ENCODE measurements at places on chromosomes 7 and 10.

DNA sequence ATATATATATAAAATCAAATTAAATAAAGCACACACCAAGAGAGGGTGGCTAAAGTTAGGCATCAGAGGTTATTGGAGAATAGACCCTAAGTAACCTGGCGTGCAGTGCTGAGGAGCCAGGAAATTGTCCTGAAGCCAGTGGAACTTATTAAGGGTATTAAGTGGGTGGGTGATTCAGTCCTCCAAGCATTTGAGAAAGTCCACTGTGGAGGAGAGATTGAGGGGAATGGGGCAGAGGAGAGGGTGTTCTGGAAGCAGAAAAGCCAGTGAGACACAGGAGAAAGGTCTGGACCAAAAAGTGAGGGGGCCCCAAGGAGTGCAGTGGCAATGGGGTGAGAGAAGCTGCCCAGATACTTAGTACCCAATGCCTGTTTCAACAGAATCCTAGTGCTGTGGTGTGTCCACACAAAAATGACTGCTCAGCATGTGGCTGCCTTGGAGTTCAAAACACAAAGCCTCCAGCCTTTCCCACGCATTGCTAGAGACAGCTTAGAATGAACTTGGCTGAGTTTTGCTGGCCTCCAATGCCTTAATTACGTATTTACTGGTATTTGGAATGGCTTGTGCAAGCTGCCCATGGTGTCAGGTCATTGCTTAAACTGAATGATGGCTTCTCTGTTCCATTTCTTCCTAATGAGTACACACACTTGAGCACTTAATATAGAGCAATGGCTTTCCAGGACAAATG lies 44.9 kb upstream of the CHST15 start:
- DNase-seq: no peak

GRCh38 chr7:24972991-24973390 lies 7.0 kb downstream of the OSBPL3 start:
- no peak for DNase-seq

- no peak for DNase-seq
Measured at GRCh38 chr7:30172451-30172850, 37.7 kb downstream of the MTURN start.

DNA sequence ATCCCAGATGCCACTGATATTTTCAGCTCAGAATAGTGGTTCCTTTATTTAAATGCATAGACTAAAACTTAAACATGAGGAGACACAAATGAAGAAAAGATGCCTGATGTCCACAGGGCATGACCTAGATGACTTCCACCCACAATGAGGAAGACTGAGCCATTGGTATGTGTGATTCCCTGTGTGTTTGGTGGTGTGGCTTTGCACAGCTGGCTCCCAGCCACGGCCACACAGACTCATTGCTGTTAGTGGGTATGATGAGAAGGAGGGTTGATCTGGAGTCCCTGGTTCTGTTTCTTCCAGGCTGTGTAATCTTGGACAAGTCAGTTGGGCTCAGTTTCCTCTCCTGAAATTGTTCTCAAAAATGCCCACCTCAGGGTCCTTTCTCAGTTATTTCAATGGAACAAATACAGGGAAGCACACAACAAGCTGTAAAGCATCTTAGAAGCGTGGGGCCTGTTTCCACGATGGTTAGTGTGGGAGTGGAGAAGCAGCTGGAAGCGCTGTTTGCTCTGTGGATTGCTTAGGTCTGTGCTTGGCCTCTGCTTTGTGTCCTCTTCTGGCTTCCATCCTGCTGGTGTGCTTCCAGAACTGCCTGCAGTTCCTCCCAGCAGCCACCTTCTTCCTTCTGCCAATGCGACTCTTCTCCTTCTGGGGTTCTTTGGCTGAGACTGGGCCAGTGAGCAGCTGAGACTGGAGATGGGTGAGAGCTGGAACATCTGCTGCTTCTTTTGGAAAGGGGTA lies 303.7 kb downstream of the BMPER start:
- DNase-seq: no peak

- DNase-seq: no peak
Measured at GRCh38 chr7:47940088-47941013, 7.9 kb downstream of the PKD1L1 start.

GRCh38 chr10:132335189-132336063 lies 3.4 kb downstream of the LRRC27 start:
- no peak for DNase-seq

DNA sequence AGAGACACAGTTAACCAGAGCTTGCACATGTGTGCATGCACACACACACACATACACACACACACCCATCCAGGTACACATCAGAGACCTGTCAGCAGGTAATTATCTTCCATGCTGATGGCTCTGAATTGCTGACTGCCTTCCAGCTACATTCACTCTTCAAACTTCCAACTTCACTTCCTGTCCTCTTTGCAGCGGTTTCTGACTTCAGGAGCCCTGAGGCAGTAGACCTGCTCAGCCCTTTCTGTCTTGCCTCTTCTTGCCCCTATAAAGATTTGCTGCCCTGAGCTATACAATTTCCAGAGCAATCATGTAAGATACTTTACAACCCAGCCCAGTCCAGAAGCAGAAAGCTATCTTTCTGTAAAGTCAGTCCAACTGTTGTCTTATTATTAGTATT lies 310.2 kb downstream of the FGFR2 start:
- DNase-seq: no peak

GRCh38 chr7:140212100-140212881 lies 35.5 kb upstream of the KDM7A start:
- DNase-seq: no peak

GRCh38 chr10:88278912-88279311 lies 304.2 kb downstream of the RNLS start:
- DNase-seq: no peak

DNA sequence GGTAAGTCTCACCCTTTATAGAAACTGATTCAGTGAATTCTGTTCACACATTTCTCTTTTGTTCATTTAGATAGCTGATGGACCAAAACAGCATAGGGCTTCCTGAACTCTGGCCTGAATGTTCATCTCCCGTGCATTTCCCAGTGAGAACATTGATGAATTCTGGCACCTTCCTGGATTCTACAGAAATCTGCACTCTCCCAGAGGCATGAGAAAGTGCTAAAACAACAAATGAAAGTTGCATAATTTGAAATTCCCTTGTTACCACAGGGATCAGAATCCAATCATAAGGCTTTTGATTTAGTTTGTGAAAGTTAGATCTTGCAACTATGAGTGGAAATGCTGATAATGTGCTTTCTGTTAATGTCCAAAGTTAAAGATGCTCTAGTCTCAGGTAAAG lies 29.7 kb upstream of the SCIN start:
- DNase-seq: no peak

- no peak for DNase-seq
Measured at GRCh38 chr10:454860-455259, 234.6 kb downstream of the DIP2C start.

- DNase-seq: no peak
Measured at GRCh38 chr10:36265741-36266140, 623.6 kb upstream of the FZD8 start.

GRCh38 chr10:37403776-37404175 lies 278.4 kb downstream of the ANKRD30A start:
- DNase-seq: no peak

DNA sequence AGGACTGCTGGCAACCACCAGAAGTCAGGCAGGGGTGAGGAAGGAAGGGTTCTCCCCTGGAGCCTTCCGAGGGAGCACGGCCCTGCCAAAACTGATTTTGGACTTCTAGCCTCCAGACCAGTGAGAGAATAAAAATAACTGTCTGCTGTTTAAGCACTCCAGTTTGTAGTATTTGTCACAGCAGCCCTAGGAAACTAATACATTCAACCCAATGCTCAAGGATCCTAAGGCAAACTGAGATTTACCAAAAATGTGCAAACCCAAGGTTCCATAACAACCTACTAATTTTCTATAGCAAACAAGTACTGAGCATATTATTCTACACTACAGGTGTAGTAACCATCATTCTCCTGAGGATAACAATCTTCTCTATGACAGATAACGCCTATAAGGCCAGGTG lies 18.6 kb downstream of the ARHGAP12 start:
- DNase-seq: no peak

DNA sequence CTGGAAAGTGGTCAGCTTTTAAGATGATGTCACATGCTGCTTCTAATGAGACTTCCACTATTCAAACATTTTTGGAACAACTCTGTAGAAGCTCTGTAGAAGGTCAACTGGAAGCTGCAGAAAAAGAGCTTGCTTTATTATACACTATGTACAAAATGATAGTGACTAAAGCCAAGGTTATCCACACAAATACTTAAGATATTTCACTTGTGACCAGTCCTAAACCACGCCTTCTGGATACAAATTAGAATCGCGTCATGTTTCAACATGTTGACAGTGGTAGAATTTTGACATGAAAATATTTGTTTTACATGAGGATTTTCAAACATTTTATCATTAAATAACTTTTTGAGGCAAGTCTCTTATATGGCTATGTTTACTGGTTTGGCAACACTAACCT lies 499.6 kb upstream of the PHF14 start:
- no peak for DNase-seq

DNA sequence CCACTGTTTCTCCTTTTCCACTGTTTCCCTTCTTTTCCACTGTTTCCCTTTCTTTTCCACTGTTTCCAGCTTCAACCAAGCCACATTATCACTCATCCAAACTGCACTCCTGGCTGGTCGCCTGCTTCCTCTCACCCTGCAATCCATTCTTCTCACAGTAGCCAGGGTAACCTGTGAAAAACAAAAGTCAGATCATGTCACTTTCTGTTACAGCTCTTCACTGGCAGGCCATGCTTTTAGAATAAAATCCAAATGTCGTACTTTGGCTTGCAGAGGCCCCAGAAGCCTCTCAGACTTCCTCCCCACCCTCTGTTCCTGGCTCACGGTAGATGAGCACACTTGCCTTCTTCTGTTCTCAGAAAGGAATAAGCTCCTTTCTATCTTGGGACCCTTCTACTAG lies 33.9 kb downstream of the STARD3NL start:
- no peak for DNase-seq

- no peak for DNase-seq
Measured at GRCh38 chr7:52500841-52501240, 534.6 kb upstream of the POM121L12 start.

DNA sequence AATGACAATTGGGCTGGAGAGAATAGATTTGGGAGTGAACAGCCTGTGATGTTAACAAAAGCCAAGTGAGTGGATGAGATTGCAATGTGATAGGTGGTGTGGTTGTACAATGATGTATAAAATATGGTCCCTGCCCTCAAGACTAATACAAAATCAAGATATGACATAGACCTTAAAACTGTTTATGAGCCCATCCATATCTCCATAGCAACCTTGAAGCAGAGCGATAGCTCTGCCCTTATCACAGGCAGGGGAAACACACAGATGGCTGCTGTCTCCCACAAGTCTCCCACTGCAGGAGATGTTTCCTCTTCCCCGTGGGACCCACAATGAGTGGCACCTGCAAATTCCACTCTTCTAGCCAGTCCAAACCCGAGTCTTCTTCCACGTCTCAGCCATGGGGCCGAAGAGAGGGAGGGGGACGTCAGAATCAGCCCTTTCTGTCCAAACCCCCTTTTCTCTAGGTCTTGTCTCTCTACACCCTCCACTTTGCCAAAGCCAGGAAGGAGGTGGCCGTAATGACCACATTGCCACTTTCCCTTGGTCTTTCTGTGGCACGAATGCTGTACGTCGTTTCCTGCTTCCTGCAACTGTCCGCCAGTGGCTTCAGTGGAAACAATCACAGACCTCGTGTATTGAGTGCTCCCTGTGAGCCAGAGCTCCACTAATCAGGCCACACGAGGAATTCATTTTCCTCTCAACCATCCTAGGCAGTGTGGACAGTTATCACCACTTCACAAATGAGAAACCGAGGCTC lies 7.5 kb upstream of the TBXAS1 start:
- DNase-seq: no peak

DNA sequence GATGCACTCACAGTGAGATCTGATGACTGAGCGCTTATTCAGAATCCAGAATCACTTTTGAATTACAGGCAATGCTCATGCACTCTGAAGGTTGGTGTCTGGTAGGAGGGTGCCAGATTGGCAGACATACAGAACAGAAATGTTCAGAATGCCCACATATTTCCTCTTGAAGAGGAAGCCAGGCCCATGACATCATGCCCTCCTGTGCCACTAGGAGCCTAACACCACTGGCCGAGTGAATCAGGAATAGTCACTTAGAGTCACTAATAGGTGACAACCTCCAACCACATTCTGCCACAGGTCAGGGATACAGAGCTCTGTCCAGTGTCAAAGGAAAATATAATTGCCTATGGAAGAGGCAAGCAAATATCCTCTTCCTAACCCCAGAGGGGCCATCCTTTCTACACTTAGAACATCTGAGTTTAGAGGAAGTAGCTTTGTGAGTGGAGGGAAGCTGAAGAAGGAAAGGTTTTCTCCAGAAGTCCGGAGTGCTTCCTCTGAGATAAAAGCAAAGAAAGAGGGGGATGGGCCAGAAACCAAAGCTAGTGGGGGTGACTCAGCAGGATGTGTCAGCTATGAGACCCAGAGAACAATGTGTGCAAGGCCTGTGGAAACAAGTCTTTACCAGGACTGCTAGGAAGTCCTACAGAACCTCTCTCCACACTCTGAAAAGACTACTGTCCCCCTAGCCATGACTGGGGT lies 838.8 kb downstream of the GRID1 start:
- no peak for DNase-seq

DNA sequence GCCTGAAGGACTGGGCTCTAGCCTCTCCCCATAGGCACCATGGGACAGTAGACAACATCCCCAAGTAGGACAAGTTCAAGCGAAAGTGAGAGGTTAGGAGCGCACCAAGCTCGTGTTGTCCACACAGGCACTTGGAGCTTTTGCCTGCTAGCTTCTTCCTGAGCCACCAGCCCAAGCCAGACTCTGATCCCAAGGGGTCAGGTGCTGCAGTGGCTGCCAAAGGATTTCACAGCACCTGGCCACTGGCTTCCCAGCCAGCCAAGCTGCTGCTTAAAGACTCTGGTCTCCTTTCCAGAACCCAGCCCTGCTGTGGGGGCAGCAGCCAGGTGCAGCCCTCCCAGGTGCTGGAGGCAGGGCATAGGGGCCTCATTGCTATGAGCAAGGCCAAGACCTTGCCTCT lies 33.0 kb upstream of the UNC5B start:
- no peak for DNase-seq

GRCh38 chr10:5034588-5034987 lies 30.9 kb upstream of the AKR1C2 start:
- DNase-seq: no peak

DNA sequence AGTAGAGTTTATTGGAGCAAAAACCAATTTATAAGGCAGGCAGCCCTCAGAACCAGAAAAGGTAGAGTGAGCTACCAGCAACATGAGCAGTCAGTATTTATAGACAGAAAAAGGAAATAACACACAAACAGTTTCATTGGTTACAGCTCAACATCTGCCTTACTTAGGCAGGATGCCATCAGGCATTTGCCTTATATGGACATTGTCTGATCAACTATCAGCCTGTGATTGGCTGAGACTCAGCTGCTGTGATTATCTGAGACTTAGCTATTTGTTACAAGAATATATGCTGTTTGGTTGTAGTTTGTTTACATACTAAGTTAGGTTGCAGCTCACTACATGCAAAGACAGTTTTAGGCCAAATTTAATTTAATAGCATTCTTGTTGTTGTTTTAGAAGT lies 60.4 kb upstream of the CDK1 start:
- no peak for DNase-seq

GRCh38 chr10:119333146-119333792 lies 125.9 kb downstream of the GRK5 start:
- DNase-seq: no peak

GRCh38 chr10:69262292-69262751 lies 16.0 kb upstream of the HK1 start:
- no peak for DNase-seq
